ENCODE measurements at places on chromosomes 2 and 18.
A peak's percentile ranks its signal among the peaks of the same experiment; 100 is the strongest.

- no peak for DNase-seq
Measured at GRCh38 chr2:213766062-213766461, 481.8 kb downstream of the SPAG16 start.

- peak; percentile 38 for DNase-seq
Measured at GRCh38 chr2:149561309-149561926, 26.2 kb downstream of the MMADHC start.

DNA sequence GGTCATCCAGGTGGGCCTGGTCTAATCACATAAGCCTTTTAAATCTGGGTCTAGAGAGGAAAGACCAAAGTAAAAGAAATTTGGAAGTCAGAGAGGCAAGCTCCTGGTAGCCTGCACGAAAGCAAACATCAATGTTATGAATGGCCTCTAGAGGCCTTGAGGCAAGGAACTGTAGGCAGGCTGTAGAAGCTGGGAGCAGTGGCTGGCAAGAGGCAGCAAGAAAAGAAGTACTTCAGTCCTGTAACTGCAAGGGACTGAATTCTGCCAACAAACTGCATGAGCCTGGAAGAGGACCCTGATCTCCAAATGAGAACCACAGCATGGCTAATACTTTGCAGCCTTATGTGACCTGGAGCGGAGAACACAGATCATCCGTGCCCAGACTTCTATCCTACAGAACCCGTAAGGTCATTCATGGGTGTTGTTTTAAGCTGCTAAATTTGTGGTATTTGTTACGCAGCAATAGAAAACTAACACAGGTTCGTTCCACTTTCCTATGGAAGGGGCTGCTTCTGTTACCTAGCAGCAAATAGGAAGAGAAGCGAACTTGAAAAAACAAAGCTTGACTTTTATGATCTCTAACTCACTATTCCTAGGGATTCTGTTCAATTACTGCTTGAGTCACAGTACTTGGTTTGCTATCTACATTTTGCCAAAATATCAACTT is 1.2 kb downstream of the IMMT start:
- peak; percentile 18 for DNase-seq

DNA sequence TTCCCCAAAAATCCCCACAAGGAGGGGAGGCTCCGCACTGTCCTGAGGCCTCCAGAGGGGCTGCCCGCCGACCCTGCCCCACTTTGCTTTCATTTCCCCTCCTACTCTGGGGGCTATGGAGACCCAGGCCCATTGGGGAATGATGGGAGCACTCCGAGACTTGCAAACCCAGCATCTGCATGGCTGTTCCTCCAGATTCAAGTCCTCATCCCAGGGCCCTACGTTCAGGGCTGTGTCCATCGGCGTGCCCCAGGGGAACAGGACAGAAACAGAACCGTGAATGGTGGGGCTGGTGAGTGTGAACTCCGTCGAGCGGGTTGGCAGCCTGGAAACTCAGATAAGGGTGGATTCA is 116.1 kb upstream of the HDAC4 start:
- DNase-seq: no peak

- no peak for DNase-seq
Measured at GRCh38 chr2:19244460-19245363, 113.7 kb downstream of the OSR1 start.

DNA sequence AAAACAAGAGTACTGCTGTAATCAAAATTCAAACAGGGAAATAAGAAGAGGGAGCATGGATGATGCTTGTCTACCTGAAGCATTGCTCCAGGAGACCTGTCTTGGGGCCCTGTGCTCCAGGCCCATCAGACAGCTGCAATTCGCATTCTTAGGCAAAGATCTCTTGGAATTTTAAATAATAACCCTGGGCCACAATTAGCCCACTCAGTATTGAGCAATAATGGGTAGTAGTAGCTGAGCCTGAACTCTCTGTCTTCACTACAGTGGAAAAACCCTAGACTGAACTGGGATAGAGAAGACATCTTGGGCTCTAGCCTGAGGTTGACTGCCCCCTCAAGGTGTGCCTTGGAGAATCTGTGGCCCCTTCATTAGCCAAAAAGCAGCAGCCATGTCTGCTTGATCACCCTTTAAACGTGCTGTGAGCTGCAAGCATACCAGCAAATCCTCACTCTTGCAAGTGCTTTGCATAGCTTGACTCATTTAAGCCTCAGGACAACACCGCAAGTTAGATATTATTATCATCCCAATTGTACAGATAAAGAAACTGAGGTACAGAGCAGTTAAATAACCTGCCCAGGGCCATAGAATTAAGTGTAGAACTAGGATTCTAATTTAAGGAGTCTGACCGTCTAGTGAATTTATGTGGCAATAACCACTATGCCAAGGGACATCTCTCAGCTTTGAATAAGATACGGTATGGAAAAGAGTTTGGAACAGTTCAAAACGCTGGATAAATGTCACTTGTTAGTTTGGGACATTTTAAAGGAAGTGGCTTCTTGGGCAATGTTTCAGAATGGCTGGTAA is 69.0 kb downstream of the DDX1 start:
- no peak for DNase-seq

GRCh38 chr2:29166242-29167039 is 51.2 kb downstream of the CLIP4 start:
- no peak for DNase-seq

GRCh38 chr18:56431551-56431950 is 206.8 kb downstream of the TXNL1 start:
- DNase-seq: peak; percentile 16

GRCh38 chr2:44940049-44940494 is 1.4 kb upstream of the SIX3 start:
- no peak for DNase-seq

GRCh38 chr2:187679454-187679853 is 125.2 kb upstream of the TFPI start:
- DNase-seq: no peak

- DNase-seq: no peak
Measured at GRCh38 chr2:198106621-198107385, 302.4 kb downstream of the PLCL1 start.

DNA sequence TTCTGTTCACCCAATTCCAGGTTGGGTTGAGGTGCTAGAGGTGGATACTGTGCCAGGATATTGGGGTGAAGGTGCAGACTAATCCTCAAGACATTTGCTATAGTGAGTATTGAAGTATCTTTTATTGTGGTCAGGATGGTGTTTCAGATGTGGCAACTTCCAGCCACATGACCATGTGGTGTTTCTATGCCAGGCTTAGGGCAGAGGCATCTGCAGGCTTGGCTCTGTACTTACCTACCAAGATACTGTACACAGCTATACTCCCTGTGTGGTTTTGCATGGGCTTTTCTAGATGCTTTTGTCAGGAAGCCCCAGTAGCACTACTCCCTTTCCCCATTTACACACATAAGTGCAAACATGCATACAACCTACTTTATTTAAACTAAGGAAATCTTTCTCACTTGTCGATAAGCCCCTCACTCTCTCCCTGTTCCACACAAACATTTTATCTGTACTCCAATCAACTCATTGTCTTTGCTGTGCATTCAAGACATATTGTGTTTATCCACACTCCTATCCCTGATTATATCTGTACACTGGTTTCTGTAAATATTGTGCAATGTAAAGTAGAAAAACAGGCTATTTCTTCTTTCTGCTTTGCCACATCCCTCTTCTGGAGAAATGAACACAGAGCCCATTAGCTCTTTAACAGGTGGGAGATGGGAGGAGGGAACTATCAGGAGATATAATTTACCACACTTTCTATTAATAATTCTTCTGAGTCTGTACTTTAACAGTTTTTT is 12.3 kb downstream of the ARL6IP6 start:
- DNase-seq: no peak

GRCh38 chr2:13056259-13056843 is 339.6 kb downstream of the TRIB2 start:
- peak; percentile 15 for DNase-seq

DNA sequence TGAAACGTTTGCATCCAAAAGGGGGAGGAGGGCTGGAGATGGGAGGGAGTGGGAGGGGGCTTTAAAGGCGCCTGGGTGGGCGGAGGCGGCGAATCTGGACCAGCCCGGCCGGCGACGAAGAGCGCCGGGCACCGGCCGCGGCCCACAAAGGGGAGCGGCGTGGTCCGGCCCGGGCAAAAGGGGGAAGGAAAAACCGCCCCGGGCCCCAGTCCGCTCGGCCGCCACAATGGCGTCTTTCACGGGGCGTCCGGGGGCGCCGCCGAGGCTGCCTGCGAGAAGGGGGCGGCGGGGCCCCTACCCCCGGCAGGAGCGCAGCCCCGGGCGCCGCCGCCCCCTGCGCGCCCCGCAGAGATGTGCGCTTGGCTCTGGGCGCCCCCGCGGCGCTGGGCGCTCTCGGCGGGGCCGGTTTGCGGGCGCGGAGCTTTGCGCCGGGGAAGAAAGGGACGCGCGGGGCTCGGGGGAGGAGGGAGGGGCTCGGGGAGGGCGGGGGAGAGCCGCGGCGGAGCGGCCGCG is 108.1 kb upstream of the KCTD1 start:
- no peak for DNase-seq

GRCh38 chr2:209771474-209772289 is at the start of gene UNC80:
Gene UNC80 (plus strand): TSS chr2:209771832. CDS start chr2:209772073, 241 bp downstream.
- peak; percentile 58 for DNase-seq

- DNase-seq: peak; percentile 63
Measured at GRCh38 chr2:74146929-74147726, 584 bp downstream of the BOLA3 start.

DNA sequence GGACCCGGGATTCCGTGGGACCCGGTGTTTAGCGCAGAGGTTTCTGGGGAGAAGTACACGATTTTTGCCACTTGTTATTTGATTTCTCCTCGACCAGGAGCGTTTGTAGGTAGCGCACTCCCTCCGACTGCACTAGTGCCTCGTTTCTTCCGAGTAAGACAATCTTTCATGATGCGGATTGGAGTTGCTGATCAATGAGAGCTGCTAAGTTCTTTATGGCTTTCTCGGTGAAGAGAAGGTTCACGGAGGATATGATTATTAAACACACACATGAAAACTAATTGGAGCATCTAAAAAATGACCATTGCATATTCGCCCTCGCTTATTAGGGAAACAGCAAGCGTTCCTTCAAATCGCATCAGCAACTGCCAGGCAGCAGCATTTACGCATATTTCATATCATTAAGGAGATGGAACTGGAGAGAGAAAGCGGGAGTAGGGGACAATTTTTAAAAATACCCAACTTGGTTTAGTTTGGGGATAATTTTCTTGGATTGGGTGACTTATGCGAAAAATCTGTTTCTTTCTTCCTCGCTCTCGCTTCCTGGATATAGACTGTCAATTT is 616 bp downstream of the EML6 start:
- DNase-seq: peak; percentile 44

DNA sequence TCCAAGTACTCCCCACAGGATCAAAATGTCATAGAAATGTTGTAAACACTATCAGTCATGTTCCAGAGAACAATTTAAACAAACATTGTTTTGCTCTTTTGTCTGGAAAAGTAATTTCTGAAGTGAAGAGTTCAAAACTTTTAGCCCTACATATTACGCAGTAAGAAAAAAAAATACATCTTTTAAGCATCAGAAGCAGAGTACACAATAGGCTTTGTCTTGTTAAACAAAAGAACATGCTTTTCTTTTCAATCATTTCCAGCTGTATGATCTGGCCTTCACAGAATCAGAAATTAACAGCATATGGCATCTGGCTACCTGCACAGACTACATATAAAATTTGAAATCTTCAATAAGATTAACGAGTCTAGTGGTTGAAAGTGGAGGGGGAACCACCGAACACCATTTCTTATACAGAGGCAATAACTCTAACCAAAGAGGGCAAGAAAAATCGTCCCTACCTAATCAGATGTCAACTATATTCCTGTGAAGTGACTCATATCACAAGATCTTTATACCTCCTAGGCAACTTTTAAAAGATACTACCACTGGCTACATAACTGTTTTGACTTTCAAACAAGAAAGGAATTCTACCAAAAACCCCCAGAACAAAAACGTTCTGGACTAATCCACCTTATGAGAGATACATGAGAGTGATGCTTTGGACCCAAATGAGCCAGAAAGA is 149.3 kb downstream of the EXOC6B start:
- no peak for DNase-seq

DNA sequence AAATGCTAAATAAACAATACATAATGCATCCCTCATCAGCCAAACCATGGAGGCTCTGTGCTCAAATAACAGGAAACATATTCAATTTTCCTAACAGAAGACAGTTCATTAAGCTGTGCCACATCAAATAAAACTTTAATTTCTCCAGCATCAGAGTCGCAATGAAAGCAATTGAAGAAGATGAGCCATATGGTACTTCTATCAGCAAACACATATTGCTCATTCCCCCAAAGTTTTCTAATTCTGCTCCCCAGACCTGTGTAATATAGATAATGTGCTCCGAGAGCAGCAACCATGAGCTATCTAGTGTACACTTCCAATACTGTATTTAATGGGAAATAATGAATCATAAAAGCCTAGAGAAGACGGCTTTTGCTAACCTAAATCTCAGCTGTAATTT is 263.2 kb downstream of the MEIS1 start:
- no peak for DNase-seq

DNA sequence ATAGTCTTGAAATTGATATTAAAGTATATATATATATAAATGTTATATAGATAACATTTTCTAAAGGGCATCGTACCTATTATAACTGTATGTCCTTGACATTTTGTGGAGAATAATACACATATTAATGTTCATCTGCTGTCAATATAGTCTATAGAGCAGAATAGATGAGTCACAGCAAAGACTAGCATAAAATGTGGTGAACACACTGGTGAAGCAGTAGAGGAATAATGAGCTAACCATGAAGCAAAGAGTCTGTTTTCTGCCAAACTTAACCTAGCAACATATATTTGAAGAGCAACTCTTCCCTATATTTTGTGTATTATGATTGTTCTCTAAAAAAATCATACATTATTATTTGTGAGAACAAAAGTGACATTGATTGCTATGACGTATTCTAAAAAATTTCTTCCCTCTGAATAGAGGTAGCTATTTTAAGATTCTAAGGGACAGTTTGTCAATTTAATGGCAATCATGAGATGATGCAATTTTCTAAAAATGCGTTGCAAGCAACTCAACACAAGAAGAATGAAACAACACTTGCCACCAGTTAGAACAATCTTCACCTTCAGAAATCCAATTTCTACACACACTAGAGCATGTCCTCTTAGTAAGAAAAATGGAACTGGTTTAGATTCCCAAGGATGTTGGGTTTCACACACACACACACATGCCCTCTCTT is 22.0 kb downstream of the DOCK10 start:
- no peak for DNase-seq

GRCh38 chr2:33304032-33304864 is 172.2 kb upstream of the RASGRP3 start:
- no peak for DNase-seq
